NCI-H1048 (cell line): ENCODE measurements at places on chromosomes 3 and 15.

DNA sequence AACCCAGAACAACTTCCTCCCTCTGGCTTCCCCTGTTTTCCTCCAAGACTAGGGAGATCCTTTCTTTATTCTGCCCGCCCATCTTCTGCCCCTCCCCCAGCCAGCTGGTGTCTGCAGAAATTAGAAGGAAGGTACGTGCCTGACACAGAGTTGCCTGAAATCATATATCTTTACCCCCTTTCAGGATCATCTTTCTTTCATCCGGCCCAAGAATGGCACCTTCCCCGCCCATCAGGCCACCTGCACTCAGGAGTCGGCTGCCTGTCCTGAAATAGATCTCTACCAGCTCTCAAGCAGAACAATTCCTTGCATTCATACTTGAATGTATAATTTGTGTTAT lies 133.7 kb downstream of the VGLL4 start:
- DNase-seq: no peak

DNA sequence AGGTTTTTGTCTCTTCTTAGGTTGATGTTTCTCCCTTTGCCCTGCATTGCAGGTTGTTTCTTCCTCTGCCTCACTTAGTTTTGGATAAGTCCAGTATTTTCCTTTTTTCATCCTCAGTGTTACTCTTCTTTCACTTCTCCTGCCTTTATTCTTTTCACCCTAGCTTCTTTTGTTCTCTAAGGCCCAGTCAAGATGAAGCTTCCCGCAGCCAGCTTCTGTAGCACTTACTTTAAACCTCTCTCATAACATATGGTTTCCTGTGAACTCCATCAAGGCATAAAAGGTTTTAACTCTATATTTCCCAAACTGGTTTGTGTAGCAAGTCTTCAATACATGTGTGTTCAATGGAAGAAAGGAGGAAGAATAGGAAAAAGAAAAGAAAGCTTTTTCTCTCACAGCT lies 54.1 kb downstream of the TP63 start:
- DNase-seq: no peak

DNA sequence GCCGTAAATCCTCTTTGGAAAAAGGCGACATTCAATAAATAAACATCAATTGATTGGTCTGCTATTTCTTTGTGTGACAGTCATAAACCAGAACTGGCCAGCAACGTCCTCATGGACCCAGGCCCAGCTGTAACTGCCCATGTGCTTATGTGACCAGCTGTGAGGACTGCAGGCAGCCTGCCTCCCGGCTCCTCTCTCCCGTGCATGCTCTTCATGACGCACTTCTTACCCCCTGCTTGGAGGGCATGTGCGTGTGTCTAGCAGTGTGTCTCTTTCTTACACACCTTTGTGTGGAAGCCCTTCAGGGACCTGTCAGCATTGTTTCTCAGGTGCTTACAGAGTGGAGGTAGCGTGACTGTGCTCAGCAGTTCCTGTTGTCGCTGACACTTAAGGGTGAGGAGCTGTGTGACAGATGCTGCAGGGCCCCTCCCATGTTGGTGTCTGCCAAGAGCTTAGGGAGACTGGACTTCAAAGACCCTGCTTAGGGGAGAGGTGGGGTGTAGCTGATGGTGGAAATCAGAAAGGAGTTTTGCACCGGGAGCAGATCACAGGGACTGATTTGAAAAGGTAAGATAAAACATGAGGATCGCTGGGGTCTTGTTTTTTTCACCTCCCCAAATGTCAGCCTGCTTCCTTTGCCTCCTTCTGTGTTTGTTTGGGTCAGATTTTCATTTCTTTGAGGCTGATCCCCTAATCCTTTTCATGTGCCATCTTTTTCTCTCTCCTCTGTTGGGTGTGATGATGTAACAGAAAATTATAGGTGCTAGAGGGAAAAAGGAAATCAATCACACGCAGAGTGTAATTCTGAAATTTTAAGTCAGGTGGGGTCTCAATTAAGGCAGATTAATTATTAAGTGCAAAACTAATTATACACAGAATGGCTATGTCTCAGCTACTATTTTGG lies 2.1 kb downstream of the PODXL2 start:
- DNase-seq: no peak

DNA sequence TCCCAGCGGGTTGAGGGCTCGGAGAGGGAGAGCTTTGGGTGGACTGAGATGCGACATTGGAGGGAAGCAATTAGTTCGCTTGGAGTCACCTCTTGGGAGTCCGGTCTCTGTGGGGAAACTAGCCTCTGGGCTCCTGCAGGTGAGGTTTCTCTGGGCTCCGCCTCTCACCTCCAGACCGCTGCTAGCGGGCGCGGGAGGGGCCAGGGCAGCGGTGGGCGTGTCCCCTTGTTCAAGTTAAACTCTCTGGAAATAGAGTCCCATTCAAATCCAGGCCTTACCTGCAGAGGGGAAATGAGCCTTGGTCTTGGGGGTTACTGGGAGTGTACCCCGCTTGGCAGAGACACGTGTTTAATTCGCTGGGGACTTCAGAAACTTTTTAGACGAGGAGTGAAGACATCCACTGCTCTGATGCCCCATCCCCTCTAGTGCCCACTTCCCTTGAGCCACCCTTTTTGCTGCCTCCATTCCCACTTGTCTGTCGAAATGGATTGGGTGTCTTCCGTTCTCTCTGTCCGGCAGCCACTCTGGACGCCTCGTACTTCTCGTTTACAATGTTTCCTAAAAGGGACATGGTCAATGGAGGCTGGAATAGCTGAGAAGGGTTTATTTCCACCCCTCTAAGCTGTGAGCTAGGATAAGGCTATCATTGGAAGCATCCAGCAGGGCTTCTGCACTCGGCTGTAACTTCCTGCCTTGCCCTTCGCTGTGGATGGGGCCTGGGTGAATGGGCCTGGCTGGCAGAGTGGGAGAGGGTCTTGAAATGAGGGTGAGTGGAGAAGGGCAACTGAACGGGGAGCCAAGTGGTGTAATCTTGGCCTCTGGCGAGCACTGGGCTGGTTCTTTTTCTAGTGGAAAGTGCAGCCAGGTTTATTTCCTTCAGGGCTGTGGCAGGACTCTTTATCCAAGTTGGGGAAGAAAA lies 1.1 kb downstream of the MITF start:
- DNase-seq: no peak

DNA sequence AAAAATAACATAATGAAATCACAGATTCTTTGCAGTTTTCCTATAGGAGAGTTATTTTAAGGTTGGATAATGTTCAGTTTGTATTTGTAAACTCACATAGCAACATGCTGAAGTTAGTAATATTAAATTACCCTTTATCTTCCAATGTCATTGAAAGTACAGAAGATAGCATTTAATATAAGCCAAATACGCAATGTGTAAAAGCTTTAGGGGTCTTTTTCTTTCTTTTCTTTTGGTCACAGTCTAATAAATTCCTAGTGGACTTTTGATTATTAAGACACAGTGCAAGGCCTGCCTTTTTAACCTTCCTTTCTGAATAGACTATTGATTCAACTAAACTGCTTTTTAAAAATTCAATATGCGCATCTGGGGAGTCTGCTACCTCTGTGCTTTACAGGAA lies 79.3 kb downstream of the OTOL1 start:
- DNase-seq: no peak

DNA sequence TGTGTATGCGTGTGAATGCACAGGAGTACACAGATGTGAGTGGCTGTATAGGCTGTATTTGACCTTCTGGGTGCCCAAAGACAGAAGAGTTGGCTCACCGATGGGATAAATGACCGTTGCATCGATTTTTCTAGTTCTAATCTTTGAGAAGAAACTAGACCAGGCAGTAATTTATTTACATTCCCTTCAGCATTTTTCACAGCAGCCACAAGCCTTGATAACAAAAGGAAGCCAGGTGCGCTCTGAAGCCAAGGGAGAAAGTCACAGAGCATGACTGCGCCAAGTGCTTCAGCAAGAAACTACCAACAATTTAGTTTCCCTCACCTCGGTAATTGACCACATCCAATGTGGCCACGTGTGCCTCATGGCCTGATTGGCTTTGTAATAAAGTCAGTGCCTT lies 5.9 kb upstream of the FAM3D start:
- DNase-seq: no peak

DNA sequence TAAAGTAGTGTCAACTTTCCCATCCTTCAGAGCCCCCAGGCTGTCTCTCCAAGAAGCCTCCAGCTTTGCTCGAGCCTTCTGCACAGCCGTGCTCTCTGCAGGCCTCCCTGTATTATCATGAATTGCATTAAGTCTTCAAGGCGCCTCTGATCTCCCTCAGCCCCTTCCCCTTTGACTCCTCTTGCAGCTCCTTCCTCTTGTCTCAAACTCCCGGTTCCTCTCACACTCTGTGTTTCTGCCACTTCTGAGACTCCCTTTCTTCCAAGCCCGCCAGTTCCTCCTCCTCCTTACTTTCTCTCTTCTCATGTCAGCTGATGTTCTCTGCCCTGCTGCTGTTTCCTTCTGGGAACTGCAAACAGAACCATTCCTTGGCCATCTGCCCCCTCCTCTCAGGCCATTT lies 418.8 kb downstream of the EPHB1 start:
- no peak for DNase-seq

DNA sequence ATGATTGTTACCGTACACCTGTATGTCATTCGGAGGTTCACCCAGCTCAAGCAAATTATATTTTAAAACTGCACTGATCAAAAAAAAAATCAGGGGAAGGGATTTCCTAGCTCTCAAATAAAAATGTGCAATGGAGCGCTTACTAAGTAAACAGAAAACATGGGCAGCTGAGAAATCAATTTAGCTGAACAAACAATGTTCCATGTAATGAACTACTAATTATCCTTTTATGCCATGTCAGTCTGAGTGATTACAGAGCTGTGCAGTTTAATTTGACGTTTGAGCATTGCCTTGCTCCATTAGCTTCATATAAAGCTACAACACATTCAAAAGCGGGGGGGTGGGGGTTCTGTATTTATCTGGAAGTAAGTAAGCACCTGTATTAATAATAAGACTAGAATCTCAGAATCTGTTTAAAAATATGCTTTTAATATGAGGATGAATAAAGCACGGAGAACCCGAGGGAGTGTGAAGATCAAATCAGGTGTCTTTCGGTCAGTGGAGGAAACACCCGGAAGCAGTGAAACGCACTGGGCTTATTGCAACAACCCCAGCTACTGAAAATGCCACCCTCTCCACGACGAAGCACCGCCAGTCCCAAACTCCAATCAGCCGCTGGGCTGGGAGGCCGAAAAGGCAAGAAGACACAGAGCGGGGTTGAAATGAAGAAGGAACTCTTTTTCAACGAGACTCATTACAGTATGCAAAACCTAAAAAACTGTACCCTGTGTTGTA lies 196.5 kb upstream of the ATP11B start:
- DNase-seq: no peak
